MV-4-11 (cell line): ENCODE measurements at places on chromosomes 3 and 15.

- no peak for DNase-seq
Measured at GRCh38 chr3:183386651-183387050, 41.8 kb downstream of the MCF2L2 start.

- no peak for DNase-seq
Measured at GRCh38 chr15:41483519-41483918, 10.2 kb upstream of the ITPKA start.

- peak; percentile 58 for DNase-seq
Measured at GRCh38 chr3:133763797-133764683, 17.8 kb downstream of the TF start.

DNA sequence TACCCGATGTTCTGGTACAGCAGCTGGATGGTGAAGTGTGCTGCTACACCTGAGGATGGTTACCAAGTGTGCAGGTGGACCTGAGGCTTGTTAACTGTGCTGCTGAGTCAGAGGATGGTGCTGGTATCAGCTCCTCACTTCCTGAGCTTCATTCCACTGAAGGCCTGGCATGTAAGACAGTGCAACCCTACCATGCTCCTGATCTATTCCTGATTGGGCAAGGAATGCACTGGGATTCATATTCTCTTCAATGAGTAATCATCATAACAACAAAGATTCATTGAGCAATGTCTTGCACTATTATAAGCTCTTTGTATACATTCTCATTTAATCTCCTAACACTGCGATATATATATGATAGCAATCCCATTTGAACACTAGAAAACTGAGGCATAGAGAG, 62.9 kb upstream of the THSD4 start:
- DNase-seq = no peak

DNA sequence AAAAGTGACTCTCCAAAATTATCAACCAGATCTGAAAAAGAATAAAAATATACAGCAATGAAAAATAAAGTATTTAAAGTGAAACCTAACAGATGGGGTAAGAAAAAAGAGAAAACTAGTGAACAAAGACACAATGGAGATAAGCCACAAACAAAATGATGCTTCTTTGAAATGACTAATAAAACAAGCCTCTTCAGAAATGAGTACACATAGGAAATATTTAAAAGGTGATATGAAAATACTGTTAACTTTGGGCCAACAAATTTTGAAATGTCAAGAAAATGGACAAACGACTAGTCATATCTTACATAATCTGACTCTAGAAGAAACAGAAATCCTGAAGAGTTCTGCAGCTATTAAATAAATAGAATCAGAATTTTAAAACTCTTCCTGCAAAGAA, 164.2 kb downstream of the ERC2 start:
- no peak for DNase-seq

- no peak for DNase-seq
Measured at GRCh38 chr3:54279005-54279583, 156.7 kb downstream of the CACNA2D3 start.

GRCh38 chr3:5054098-5054497, 68.0 kb upstream of the ARL8B start:
- DNase-seq = peak; percentile 72

GRCh38 chr15:87293031-87293430, 963.5 kb downstream of the NTRK3 start:
- no peak for DNase-seq

DNA sequence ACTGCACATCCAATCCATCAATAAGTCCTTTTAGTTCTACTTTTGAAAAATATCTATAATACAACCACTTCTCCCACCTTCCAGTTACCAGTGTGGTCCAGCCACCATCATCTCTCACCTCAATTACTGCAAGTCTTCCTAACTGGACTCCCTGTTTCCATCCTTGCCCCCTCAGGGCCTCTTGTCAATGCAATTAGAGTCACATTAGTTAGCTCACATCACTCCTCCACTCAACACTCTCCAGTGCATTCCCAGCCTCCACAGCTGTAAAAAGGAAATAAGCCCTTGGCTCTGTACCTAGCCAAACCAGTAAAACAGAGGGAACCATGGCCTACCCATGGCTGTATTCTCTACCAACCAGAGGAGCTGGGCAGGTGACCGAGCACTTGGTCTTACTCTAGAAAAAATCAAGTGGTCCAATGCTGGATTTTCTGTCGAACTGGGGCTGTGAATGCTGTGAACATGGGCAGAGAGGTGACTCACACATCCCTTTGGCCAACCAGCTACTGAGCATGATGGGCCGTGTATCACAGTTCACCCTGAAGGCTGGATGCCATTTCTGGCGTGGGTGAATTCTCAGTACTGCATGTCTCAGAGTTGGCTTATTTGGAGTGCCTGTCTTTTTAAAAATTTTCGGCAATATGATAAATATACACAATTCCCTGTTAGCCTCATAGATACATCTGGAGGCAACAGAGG, 62.5 kb upstream of the C15orf61 start:
- no peak for DNase-seq

- DNase-seq = no peak
Measured at GRCh38 chr3:169390271-169390670, 273.2 kb downstream of the MECOM start.

- no peak for DNase-seq
Measured at GRCh38 chr3:6262010-6262409, 598.9 kb upstream of the GRM7 start.

DNA sequence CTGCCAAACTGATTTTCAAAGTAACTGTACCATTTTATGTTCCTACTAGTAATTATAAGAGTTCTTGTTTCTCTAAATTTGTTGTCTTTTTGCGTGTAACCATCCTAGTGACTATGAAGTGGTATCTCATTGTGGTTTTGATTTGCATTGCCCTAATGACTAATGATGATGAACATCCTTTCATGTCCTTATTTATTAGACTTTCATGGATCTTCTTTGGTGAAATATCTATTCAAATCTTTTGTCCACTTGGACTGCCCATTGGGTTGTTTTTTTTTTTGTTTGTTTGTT, 3.6 kb downstream of the OXSR1 start:
- DNase-seq = no peak

GRCh38 chr15:80507131-80507530, 102.9 kb downstream of the ARNT2 start:
- no peak for DNase-seq

DNA sequence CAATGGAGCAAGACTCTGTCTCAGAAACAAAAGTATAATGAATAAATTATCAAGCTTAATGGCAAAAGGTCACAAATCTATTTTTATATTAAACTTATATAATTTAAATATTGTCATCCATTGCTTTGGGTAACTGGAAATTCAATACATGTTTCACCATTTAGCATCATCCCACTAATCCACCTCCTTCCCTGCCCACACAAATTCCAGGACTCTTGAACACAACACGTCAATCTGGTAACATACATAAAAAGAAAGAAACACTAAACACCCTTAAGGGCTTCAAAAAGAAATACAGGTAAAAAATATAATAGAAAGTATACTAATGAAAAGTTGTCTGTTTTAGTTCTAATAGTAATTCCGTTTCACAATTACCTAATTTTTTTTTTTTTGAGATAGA, 149.4 kb downstream of the STAG1 start:
- DNase-seq = no peak

GRCh38 chr15:90400759-90401314, 12.8 kb downstream of the IQGAP1 start:
- peak; percentile 98 for DNase-seq

- DNase-seq = no peak
Measured at GRCh38 chr3:60877188-60877587, 374.1 kb downstream of the FHIT start.

- no peak for DNase-seq
Measured at GRCh38 chr15:63545520-63545919, 41.1 kb downstream of the USP3 start.

- DNase-seq = no peak
Measured at GRCh38 chr15:50182219-50183013, 420 bp downstream of the SLC27A2 start.

DNA sequence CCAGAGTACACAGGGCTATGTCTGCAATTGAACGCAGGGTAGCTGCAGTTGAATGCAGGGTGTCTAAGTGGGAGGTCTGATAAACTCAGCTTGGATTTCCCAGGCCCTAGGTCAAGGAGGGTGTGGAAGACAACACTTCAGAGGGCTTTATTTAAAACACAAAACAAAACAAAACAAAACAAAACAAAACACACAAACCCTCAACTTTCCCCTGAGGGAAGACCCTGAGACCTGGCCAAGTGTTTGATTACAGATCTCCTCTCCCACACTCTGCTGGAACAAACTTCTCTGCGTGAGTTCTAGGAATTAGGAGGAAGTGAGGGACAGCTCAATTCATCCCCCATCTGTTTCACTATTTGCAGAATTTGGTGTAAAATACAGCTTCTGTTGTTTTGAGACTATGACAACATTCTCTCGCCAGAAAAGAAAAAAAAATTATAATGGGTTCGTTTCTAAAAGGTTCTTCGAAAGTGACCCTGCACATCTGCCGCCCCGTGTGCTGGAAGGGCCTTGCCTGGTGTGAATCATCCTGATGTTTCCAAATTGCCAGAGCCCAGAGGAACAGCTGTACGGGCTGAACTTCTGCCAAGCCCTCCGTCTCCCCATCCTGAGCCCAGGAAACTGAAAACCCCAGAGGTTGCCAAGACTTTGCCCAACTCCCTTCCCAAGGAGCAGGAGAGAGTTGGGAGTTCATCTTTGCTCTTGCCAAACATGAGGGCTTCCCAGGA, 73.3 kb upstream of the RAD18 start:
- DNase-seq = peak; percentile 77

DNA sequence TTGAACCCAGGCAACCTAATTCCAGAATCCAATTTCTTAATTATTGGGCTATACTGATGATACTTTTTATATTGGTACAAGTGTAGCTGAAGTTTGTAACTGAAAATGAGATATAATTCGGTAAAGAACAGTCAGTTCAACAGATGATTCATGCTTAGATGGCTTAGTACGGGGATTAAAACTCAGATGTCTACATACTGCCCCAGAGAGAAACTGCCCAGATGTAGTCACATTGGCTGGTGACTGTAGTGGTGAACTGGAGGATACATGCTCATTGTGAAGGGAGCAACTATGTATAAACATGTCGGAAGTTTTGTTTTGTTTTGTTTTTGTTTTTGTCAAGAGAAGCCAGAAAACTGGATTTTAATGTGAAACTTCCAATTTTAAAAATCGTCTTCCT, 179.6 kb downstream of the ADAMTSL3 start:
- DNase-seq = no peak

DNA sequence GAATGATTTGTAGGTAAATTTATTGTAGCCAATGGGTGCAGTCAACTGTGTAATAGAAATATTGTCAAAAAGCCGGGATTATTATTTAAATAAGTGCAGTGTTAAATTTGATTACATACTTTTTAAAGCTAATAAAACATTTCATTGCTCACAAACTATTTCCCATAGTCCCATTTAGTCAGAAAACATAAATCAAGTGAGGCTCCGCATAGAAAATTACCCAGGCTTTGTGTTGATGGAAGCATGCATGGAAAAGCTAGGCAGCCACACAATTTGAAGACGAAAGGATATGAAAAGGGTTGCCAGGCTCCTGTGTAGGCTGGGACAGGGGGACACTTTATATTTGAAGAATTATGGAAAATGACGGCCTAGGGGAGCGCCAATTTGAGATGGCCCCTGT, 82.3 kb downstream of the LRTM1 start:
- no peak for DNase-seq

DNA sequence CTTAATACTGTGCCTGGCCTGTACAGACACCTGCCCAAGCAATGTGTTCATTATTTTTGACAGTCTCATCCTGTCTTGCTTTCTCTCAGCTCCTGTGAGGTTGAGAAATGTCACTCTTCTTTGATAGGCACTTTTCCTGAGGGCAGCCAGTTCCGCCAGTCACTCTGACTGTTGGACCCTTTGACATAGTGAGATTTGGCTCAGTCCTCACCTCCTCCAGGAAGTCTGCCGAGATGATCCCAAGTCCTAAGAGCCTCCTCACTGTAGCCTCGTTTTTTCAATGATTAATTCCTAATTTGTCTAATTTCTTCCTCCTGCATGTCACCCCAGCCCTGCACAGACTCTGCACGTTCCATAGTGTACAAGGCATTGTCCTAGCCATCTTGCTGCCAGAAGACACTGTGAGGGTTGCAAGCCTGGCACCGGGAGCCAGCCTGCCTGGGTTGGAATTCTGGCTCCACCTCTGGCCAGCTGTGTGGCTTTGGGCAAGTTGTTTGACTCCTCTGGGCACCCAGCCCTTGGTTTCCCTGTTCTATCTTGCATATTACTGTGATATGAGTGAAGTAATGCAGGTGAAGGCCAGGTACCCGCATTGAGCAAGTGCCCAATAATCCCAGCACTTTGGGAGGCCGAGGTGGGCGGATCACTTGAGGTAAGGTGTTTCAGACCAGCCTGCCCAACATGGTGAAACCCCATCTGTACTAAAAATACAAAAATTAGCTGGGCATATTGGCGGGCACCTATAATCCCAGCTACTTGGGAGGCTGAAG, 24.3 kb downstream of the RPLP1 start:
- no peak for DNase-seq

- no peak for DNase-seq
Measured at GRCh38 chr15:62741106-62741505, 301.4 kb upstream of the TPM1 start.

- no peak for DNase-seq
Measured at GRCh38 chr3:109985943-109986555, 648.7 kb upstream of the DPPA4 start.

- no peak for DNase-seq
Measured at GRCh38 chr3:130712718-130713423, 33.8 kb downstream of the PIK3R4 start.

DNA sequence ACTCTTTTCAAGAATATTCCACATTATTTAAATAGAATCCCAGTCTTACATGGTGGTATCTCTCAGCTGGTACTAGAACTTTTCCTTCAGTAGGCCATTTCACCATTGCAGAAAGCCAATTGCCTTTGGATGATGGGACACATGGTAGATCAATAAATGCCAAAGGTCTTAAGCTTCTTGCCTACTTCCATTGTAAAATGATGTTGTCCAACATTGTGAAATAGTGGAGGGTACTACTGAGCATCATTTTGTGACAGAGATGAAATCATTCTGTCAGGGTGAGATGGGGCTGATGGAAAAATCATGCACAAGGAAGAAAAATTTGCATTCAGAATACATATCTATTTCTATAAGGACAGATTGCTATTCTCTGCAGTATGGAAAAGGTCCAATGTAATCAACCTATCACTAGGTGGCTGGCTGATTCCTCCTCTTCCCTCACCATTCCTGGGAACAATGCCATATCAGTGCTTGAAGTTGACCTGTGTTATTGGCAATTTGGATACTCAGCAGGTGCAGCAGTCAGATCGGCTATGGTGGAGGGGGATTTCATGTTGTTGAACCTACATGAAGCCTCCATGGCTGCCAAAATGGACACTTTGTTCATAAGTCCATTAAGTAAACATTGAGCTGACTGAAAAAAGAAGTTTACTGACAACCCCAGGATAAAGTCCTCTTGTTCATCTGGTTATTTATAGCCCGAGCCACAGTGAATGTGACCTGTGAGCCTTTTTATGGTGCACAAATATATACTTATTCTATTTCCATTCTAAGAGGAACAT, 596.9 kb upstream of the ARPP21 start:
- no peak for DNase-seq

- peak; percentile 27 for DNase-seq
Measured at GRCh38 chr3:156787926-156788663, 38.1 kb upstream of the LEKR1 start.

- DNase-seq = no peak
Measured at GRCh38 chr15:48580736-48581135, 64.8 kb downstream of the FBN1 start.

GRCh38 chr3:43076857-43077256, 29.0 kb downstream of the POMGNT2 start:
- DNase-seq = no peak

GRCh38 chr3:16279010-16279801, 14.2 kb downstream of the OXNAD1 start:
- DNase-seq = no peak

GRCh38 chr3:131795390-131796090, 239.3 kb downstream of the CPNE4 start:
- DNase-seq = peak; percentile 48
